ENCODE measurements at places on chromosomes 1 and 21.

- no peak for DNase-seq
Observed at GRCh38 chr21:34223376-34223775, 140.4 kb upstream of the KCNE2 start.

GRCh38 chr1:218813237-218813636, 360.4 kb upstream of the LYPLAL1 start:
- DNase-seq = no peak

- no peak for DNase-seq
Observed at GRCh38 chr1:95171270-95172245, 54.4 kb downstream of the TLCD4 start.

DNA sequence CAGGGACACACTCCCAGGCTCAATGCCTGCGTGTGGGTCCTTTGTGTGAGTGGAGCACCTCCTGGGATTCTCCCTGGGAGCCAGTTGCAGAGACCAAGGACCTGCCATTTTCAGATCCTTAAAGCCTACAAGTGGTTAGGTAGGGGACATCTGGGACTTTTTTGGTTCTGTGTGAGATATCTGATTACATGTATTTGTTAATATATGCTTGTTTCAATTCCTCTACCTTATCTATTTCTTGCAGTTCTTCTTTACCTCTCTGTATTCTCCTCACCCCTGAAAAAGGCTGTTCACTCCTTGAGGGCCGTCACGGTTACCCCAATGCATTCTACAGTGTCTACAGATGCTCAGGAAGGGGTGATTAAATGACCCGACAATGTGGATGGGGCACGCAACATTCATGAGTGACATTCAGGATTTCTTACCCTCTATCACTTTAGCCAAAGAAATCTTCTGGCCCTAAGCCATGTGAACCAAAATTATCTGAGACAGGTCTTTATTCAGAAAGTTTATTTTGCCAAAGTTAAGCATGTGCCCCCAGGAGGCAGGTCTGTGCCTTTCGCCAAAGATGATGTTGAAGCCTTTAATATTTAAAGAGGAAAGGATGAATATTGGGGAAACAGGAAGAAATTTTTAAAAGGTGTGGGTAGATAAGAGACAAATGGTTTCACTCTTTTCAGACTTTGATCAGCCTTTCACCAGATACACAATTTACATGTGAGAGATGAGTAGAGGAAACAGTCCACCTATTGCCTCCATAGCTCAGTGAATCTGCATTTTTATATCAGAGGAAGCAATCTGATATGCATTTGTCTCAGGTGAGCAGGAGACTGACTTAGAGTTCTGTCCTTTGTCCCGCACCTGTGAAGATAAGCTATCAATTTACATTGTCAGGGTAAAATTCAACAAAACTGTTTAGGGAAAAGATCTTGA, 44.6 kb upstream of the MPZL1 start:
- DNase-seq = no peak

- DNase-seq = no peak
Observed at GRCh38 chr21:45168522-45168921, 94.1 kb downstream of the ADARB1 start.
